ENCODE measurements at places on chromosomes 13 and 19.

GRCh38 chr13:105219651-105220050, 1315.8 kb downstream of the EFNB2 start:
- no peak for DNase-seq

DNA sequence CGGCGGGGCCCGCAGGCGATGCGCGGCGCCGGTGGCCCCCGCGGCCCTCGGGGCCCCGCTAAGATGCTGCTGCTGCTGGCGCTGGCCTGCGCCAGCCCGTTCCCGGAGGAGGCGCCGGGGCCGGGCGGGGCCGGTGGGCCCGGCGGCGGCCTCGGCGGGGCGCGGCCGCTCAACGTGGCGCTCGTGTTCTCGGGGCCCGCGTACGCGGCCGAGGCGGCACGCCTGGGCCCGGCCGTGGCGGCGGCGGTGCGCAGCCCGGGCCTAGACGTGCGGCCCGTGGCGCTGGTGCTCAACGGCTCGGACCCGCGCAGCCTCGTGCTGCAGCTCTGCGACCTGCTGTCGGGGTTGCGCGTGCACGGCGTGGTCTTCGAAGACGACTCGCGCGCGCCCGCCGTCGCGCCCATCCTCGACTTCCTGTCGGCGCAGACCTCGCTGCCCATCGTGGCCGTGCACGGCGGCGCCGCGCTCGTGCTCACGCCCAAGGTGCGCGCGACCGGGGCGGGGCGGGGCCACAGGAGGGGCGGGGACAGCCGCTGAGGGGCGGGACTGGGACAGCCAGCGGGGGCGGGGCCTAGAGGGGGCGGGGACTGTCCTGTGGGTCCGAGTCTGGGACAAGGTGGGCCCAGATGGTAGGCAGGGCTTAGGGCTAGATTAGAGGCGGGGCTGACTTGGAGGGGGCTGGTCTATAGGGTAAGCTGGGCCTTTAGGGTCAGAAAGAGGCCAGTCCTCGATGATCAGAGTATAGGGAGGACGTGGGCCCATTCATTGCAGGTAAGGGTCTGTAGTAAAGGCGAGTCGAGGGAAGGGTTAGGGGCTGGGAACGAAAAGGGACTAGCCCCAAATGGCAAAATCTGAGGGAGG, 5.1 kb downstream of the GRIN2D start:
- peak; percentile 96 for DNase-seq

DNA sequence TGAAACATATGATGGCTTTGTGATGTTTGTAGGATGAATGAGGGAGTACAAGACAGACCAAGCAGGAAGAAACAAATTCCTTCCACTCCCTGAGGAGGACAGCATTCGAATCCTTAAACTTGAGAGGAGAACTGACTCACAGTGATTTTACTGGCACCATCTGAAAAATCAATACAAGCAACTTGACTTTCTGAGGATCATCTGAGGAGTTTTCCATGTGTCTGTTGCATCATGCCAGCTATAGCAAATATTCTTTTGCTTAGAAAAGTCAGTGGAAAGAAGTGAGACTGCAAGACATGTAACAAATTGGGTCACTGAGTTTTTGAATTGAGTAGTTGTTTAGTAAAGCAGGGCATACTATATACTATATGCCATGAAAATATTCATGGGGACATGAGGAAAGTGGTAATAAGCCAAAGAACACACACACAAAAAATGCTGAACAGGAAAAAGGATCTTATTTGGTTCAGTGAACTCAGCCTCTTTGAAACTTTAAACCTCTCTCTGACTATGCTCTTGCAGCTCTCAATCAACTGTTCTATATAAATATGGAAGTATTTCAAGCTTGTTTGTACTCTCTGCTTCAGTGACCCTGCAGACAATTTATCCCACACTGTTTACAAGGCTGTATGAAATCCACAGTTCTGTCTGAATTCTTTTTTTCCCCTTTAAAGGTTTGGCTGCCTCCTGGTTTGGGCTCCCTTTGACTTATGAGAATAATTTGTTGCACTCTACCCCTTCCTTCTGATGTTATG, 35.5 kb downstream of the SERTM1 start:
- DNase-seq = no peak

GRCh38 chr19:29255912-29256311, 43.0 kb upstream of the UQCRFS1 start:
- no peak for DNase-seq

GRCh38 chr13:108269601-108270328, at the start of gene TNFSF13B:
Gene TNFSF13B, plus strand, starts transcription at chr13:108269718. Its CDS starts 178 bp downstream, at chr13:108269896.
- DNase-seq = peak; percentile 84

GRCh38 chr19:19297759-19298158, 22.6 kb downstream of the SUGP1 start:
- no peak for DNase-seq

DNA sequence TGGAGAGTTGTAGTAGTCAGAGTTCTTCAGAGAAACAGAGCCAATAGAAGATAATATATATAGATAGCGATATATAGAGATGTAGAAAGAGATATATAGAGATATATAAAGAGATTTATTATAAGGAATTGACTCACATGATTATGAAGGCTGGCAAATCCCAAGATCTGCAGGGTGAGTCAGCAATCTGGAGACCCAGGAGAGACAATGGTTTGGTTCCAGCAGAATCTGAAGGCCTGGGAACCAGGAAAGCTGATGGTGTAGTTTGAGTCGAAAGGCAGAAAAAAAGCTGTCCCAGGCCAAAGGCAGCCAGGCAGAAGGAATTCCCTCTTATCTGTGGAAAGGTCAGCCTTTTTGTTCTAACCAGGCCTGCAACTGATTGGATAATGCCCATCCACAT, 194.1 kb downstream of the NUFIP1 start:
- DNase-seq = no peak

DNA sequence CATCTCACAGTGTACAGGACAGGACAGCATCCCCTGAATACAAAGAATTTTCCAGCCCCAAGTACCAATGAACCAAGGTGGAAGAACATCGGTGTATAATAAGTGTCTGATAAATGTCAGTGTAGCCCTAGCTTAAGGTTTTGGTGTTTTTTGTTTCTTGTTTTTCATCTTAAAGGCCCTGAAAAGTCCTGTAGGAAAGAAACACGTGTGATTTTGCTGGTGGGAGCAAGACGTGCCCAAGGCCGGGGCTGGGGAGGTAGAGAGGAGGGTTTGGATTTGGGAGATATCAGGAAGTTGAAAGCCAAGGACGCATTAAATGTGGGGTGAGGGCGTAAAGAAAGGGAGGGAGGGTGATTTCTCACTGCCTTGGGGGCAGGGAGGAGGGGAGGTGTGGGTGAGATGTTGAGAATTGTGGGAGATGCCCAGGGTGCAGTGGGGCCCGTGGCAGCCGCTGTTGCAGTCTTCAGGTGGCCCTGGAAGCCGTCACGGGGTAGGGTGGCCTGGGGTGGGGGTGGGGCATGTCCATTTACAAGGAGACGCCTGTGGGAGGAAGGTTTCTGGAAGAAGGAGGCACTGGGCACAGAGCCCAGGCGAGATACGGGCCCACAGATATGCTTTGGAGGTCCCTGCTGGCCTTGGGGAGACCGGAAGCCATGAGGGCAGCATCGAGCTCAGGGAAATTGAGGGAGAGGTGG, 6.7 kb downstream of the CAMSAP3 start:
- no peak for DNase-seq

DNA sequence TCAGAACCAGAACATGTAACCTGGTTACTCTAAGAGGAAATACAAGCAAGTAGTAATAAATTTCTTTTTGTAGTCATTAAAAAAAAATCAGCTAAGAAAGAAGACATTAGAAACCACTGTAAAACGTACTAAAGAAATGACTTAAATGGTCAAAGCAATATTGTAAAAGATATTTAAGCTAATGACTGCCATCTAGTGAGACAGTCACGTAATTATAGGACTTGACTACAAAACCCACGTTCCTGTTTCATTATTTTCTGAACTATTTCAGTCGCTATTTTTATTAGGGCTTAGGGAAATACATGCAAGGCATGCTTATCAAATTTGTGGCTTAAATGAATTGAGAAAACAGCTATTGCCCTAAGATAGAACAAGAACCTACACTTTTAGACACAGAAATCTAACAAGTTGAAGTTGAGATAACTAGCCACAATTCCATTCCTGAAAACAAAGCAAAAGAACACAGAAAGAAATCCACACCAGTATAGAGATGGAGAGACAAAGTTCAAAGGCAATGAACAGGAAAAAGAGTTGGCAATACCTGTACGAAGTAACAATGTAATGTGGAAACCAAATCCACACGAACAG, 17.9 kb downstream of the ALG5 start:
- peak; percentile 35 for DNase-seq

GRCh38 chr19:55580628-55581144, at the start of gene ZNF579:
Gene ZNF579, minus strand, starts transcription at chr19:55580848. Its CDS starts 1,209 bp downstream, at chr19:55579639.
- peak; percentile 94 for DNase-seq

DNA sequence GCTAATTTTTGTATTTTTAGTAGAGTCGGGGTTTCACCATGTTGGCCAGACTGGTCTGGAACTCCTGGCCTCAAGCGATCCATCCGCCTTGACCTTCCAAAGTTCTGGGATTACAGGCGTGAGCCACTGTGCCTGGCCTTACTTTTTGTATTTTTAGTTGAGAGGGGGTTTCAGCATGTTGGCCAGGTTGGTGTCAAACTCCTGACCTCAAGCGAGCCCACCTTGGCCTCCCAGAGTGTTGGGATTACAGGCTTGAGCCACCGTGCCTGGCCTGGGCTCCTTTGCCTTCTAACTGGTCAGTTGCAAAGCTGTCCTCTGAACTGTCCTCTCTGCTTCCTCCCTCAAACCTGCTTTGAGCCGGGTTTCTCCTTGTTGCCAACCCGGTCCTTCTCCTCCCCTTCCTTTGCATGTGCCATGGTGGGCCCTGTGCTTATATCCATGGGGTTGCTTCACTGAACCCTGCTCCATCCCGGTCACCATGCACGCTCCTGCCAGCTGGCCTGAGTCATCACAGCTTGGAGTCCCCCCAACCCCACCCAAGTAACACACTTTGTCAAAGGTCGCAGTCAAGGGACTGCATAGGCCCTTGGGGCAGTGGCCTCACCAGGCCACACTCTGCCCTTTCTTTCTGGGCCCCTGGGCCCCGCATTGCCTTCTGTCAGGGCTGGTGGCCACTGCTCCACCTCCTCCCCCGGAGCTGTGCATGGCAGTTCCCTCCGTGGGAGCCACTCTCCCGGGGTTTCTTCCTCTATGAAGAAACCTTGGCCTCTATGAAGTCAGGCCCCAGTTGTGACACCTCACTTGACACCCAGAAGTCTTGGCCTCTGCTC, 21.2 kb downstream of the WTIP start:
- no peak for DNase-seq

DNA sequence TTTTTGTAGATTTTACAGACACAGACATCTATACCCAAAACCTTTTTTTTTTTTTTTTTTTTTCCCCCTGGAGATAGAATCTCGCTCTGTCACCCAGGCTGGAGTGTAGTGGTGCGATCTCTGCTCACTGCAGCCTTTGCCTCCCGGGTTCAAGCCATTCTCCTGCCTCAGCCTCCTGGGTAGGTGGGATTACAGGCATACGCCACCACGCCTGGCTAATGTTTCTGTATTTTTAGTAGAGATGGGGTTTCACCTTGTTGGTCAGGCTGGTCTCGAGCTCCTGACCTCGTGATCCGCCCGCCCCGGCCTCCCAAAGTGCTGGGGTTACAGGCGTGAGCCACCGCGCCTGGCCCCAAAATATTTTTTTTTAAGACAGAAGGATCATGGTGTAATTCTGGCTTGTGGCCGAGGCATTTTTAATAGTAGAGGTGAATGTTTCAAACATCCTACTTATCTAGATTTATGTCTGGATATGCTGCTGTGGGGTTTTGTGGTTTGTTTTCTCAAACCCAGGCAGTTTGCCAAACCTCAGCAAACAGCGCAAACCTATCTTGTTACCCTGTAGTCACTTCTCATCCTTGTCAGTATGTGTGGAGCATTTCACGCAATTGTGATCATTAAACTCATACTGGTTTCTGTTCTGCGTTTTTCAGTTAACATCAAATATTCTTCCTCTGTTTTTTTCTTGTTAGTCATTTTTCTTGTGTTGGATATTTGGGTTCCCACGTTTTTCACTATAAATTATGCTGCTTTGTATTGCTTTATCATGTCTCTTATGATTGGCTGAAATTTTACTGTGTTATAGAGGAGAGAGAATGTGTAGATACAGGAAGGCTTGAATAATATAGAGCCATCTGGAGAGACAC, 36.2 kb upstream of the GARRE1 start:
- DNase-seq = peak; percentile 86

- DNase-seq = no peak
Measured at GRCh38 chr13:93233997-93234416, 7.4 kb downstream of the GPC6 start.

GRCh38 chr13:21039097-21039800, 22.1 kb downstream of the LATS2 start:
- no peak for DNase-seq

GRCh38 chr19:47331931-47332547, at the start of gene C5AR2:
Gene C5AR2, plus strand, starts transcription at chr19:47332175. Its CDS starts 8,625 bp downstream, at chr19:47340800.
- no peak for DNase-seq

DNA sequence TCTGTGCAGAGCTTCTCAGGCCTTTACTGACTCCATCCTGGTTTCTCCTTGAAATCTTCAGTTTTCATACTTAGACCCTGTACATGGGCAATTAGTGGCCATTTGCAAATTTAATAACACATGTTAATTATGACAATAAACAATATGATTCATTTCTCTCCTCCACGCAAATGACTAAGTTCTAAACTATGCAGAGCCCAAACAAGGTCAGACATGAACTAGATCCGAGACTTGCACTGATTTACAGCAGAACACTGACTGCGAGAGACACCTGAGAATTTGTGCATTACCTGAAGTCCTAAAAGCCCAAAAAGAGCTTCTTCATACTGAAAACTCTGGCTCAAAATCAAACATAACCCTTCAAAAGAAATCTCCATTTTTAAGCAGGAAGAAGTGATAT, 521.8 kb downstream of the MYO16 start:
- no peak for DNase-seq

DNA sequence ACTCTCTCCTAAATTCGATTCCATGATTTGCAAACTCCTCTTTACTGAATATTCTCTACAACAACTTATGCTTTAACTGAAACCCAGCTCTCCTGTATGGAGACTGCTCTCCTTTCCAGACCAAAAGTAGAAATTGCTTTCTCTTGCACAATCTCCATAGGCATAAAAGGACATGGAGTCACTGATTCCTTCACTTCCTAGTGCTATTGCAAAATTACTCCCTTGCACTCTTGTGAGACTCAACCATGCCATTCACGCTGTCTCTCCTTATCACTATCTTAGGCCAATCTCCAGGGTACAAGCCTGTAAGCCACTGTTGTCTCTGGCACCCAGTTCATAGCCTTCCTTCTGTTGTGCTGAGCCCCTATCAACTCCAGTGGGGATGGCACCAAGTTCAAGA, 30.6 kb downstream of the SERPINE3 start:
- no peak for DNase-seq

DNA sequence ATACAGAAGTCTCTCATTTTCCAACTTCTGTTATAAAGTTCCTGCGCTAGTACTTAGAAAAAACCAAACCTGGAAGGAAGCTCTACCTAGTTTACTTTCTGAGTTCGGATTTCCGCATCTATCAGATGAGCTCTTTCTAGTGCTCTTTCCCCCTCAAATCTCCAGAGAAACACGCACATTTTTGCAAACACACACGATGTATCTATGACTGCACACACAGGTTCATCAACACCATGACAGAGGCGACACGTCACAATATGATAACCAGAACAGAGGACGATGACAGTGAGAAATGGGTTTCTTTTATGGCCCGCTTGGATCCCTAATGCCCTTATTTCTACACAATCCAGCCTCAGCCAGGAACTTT, 629 bp upstream of the LRRC63 start:
- peak; percentile 85 for DNase-seq

DNA sequence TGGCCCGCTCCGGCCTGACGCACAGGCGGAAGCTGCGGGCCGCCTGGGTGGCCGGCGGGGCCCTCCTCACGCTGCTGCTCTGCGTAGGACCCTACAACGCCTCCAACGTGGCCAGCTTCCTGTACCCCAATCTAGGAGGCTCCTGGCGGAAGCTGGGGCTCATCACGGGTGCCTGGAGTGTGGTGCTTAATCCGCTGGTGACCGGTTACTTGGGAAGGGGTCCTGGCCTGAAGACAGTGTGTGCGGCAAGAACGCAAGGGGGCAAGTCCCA, 4.4 kb downstream of the FFAR1 start:
- no peak for DNase-seq

Data from activated CD4-positive, alpha-beta T cell treated with anti-CD3 and anti-CD28 coated beads, Interleukin-2, amount 10 ng/mL, durations not matched to agents 24 days and 14 days (primary cell).